ENCODE measurements at places on chromosomes 4 and X. TPM values are rescaled to one million over a fixed set of nuclear protein-coding genes. Genes with fewer than 3 reads are reported as not detected.

Gene PWWP3B
- not detected for total RNA-seq

Gene VCX3B
- total RNA-seq, result not detected

Gene CD40LG
- total RNA-seq, result not detected

Gene PNMA5
- not detected for total RNA-seq

Gene CCSER1
- 54.6 TPM for total RNA-seq

- no peak overlapping the region for H3K4me3 ChIP-seq
- DNase-seq, result no peak
- H3K4me1 ChIP-seq, result no peaks in the 10 kb centered on the region
- peak overlapping the region; percentile 26 for H3K27ac ChIP-seq
- H3K36me3 ChIP-seq, result no peaks in the 10 kb centered on the region
Measured at GRCh38 chr4:71241501-71242288, 97.1 kb upstream of the SLC4A4 start.

DNA sequence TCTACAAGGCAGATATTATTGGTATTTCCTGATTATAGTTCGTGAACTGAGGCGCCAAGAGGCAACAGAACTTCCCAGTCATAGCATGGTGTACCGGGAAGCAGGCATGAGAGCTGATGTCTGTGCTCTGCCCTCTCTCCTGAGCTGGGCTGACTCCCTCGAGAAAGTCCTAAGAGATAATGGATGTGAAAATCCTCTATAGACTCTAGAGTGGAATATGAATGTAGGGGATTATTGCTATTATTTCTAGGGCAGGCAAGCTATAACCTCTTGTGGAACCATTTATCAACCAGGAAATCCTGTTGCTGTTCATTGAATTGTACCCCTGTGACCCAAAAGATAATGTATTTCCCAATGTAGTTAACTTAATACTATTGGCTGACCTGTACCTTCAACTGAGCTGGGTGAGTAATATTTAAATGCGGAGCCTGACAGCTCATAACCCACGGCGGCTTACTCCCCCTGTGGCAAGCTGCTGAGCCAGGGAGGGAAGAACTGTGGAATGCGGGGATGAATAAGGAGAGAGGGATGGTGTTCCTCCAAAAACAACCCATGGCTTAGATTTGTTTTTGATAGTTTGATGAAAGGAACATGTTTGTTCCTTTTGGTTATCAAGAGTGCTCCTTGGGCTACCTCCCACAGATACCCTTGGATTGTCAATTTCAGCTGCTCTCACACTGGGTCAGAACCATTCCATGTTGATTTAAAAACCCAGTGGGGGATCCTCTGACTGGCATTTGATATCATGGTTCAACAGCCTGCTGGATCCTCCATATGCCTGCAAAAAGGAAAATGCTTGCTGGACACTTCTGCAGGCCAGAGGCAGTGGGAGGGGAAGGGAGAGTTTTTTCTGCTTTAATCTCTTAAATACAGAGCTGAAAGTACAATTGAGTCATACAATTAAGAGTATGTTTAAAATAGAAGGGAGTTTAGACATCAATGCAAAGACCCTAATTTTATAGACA lies 339.0 kb upstream of the BOD1L1 start:
- no peak overlapping the region for H3K4me3 ChIP-seq
- no peaks in the 10 kb centered on the region for H3K27me3 ChIP-seq
- no peaks in the 10 kb centered on the region for H3K4me1 ChIP-seq

GRCh38 chrX:10741003-10741402 lies 120.6 kb upstream of the MID1 start:
- H3K4me3 ChIP-seq, result no peak overlapping the region
- no peaks in the 10 kb centered on the region for H3K27me3 ChIP-seq
- no peaks in the 10 kb centered on the region for H3K4me1 ChIP-seq
- no peak for DNase-seq
- H3K36me3 ChIP-seq, result no peaks in the 10 kb centered on the region
- no peak overlapping the region for H3K27ac ChIP-seq

- H3K4me3 ChIP-seq, result no peak overlapping the region
- no peak overlapping the region for H3K27ac ChIP-seq
- DNase-seq, result no peak
- H3K27me3 ChIP-seq, result no peaks in the 10 kb centered on the region
Measured at GRCh38 chr4:115865736-115866135, 752.3 kb upstream of the NDST4 start.

GRCh38 chrX:120562569-120562926 lies 1.8 kb upstream of the CUL4B start:
- DNase-seq, result no peak
- no peaks in the 10 kb centered on the region for H3K36me3 ChIP-seq
- no peaks in the 10 kb centered on the region for H3K4me1 ChIP-seq
- H3K4me3 ChIP-seq, result no peak overlapping the region

DNA sequence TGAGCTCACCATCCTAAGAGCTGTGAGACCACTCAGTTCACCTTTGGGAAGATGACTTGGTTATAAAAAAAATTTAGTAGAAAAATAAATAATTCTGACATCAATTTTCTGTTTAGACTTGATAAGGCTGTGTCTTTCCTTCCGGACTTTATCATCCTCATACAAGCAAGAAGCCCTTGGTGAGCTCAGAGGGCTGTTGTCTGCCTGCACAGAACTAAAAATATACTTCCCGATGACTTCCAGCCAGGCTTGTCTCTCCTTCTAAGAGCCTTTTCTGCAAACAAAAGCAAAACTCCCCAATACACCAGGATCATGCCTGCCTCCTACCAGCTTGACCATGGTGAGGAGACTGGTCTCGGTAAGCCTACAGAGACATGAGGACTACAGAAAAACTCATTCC lies 58.3 kb upstream of the PHOX2B start:
- DNase-seq, result no peak
- H3K4me1 ChIP-seq, result no peaks in the 10 kb centered on the region
- no peak overlapping the region for H3K27ac ChIP-seq
- no peaks in the 10 kb centered on the region for H3K36me3 ChIP-seq
- no peak overlapping the region for H3K4me3 ChIP-seq

DNA sequence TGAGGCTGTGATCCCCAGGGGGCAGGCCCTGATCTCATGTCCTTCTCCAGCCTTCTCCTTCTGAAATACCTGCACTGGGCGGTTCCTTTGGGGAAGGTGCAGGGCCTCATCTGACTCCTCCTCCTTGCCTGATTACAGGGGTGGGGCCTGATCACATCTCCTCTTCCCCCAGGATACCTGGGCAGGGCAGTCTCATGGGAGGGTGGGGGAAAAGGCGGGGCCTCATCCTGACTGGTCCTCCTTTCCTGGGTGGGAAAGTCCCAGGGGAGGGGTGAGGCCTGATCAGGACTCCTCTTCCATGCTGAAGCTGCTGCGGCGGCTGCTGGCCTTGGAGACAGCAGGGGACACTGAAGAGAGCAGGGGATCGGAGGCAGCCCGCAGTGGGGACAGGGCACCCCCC lies 13.3 kb downstream of the TFE3 start:
- H3K27me3 ChIP-seq, result no peaks in the 10 kb centered on the region
- H3K4me1 ChIP-seq, result no peaks in the 10 kb centered on the region
- peak; percentile 69 for DNase-seq
- no peaks in the 10 kb centered on the region for H3K36me3 ChIP-seq
- no peak overlapping the region for H3K4me3 ChIP-seq
- no peak overlapping the region for H3K27ac ChIP-seq
